ENCODE measurements at places on chromosomes 2 and 18.

DNA sequence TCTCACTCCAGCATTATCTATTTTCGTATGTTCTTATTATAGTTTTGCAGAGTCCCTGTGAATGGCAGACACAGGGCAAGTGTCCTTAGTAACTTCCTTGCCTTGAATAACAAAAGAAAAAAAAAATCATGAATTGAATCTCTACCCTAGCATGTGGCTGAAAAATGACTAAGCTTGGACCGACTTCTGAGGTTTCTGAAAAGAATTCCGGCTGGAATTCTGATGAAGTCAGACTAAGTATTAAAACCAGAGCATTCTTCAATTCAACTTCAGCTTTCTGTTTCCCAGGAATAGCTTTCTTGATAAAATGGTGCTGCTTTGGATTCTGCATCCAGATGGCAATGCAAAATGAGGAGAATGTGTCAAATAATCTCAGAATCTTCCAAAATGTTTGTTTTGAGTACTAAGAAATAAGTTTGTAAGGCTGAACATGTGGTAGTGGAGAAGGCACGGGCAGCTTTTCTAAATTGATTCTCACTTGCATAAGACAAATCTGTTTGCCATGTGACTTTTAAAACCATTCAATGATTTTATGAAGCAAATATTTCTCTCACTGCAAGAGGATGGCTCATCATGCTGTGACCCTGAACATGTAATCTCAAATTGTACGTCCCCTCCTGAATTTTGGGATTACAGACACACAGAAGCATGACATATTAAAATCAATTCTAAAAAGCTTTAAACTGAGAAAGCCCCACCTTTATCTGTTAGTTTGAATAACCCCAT, 1462.8 kb upstream of the LRRTM1 start:
- DNase-seq = no peak

- DNase-seq = no peak
Measured at GRCh38 chr2:238388794-238389193, 37.9 kb upstream of the ASB1 start.

DNA sequence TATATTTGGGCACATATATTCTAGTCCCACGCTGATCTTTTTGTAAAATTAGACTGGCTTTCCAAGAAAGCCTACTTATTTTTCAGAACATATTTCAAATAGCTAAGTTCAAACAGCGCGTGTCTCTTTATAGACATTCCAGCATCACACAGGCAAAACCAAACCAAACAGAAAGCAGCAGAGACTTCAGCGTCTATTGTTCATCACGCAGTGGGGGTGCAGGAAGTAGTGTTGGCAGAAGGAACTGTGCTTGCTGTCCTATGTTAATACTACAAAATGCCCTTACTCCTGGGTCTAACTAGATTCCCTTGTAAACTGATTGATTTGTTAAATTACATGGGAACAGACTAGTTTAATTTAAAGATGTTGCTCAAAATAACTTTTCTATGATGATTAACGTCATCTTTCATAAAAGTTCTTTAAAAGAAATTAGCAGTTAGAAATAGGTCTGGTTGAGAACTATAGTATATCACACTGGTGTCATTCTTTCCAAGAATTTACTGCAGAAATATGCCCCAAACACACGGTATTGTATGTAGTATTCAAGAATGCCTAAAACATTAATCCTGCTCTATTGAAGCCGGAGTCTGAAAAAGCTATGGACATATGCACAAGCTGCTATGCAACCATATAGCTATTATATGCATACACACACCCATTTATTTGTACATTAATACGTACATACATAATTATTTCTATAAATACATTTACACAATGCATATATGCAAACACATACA, 436.3 kb downstream of the CBLN2 start:
- no peak for DNase-seq

DNA sequence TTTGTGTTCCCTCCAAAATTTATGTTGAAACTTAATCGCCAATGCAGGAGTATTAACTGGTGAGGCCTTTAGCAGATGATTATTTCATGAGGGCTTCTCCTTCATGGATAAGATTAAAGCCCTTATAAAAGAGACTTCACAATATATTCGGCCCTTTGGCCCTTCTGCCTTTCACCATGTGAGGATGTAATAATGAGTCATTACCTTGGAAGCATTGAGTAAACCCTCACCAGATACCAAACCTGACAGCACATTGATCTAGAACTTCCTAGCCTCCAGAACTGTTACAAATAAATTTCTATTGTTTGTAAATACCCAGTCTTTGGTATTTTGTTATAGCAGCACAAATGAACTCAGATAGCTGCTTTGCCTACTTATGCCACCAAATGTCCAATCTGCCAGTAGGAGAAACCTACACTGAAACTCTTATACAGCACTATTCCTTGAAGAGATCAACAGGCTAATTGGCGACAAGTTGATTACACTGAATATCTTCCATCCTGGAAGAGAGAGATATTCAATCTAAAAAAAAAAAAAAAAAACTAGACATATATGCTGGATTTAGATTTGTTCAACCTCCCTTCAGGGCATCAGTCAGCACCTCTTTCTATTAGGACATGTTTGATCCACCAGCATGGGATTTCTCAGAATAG, 125.9 kb upstream of the COL5A2 start:
- no peak for DNase-seq

GRCh38 chr2:189521699-189522434, 58.7 kb downstream of the SLC40A1 start:
- DNase-seq = no peak

GRCh38 chr2:38037757-38038621, 38.0 kb downstream of the CYP1B1 start:
- no peak for DNase-seq

- DNase-seq = no peak
Measured at GRCh38 chr2:75533135-75533534, 27.6 kb downstream of the EVA1A start.

DNA sequence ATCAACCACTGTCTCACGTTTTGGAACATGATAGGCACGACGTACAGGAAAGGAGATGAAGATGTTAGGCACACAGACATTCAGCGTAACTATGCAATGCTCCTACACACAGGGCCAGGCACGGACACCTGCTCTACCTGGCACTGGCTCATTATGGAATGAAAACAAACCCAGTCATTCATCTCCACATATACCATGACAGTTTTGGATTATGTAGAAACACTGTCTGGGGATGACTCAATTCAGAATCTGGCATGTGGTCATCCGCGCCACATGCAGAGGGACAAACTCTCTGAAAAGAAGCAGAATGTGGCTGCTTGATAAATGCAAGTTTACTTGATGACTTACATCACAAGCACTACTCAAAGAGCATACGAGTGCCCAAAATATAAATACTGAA, 29.5 kb upstream of the NFU1 start:
- DNase-seq = no peak

- no peak for DNase-seq
Measured at GRCh38 chr2:109123586-109124201, 5.3 kb upstream of the SH3RF3 start.

- DNase-seq = no peak
Measured at GRCh38 chr2:143764261-143764660, 635.0 kb downstream of the ARHGAP15 start.

- no peak for DNase-seq
Measured at GRCh38 chr18:55510809-55511208, 77.2 kb downstream of the TCF4 start.

DNA sequence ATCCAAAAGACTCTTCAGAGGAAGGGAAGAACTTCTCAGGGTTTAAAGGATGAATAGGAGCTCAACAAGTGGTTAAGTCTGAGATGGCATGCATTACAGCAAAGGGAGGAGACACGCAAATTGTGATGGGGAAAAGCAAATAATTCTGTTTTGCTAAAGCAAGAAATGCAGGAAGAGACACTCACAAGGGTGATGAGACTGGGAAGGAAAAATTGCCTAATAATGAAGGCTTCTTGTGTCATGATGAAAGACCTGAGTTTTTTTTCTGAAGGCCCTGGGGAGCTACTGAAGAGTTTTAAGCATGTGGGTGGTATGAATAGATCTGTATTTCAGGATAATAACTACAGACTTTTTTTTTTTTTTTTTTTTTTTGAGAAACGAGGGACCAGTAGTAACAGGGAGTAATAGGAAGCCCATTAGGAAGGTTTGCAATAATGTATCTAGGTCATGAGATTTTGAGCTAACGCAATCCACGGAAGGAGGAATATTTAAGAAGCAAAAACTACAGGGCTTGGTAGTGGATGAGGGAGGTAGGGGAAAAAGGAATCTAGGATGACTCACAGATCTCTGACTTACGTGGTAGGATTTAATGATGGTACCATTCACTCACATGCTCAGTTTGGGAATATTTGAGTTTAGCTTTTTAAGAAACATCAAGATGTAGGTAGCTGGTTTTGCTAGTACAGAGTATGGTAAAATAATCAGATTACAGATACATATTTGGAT, 16.0 kb upstream of the SERPINB3 start:
- DNase-seq = no peak

GRCh38 chr18:47932603-47933002, 2.1 kb upstream of the SMAD2 start:
- no peak for DNase-seq

GRCh38 chr2:30321466-30321865, 90.1 kb downstream of the LBH start:
- DNase-seq = no peak

DNA sequence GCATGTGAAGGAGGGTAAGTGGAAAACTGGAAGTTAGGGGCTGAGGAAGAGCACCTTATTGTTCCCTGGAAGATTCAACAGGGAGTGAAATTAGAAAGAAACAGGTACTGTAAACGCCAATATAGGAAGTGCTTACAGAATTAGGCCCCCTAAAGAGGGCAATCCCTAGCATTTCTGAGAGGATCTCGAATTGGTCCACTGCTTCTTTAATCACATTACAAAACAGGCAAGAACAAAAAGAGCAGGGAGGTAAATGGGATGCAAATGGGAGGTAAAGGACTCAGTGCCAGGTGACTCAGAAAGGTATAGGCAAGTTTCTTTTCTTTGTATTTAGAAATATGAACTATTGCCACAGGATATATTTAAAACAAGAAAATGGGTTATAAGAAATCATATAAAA, 116.4 kb upstream of the FANCL start:
- DNase-seq = no peak

DNA sequence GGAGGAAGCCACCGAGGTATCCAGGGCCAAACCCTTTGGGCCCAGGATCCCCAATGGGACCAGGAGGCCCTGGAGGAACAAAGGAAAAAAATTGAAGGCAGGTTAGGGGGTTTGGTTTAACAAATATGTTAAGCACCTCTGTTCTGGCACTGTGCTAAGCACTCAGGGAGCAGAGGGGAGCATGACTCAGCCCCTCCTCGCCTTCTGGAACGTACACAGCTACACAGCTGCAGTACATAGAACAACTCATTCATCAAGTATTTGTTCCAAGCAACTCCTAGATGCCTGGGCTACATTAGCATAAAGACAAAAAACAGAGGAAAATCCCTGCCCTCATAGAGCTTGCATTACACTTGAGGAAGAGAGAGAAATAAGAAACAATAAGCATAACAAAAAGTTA, 153.6 kb downstream of the COL4A4 start:
- DNase-seq = no peak

GRCh38 chr2:207226671-207227061, 60.9 kb upstream of the KLF7 start:
- no peak for DNase-seq

GRCh38 chr18:58497845-58498244, 131.0 kb downstream of the ALPK2 start:
- DNase-seq = no peak

- no peak for DNase-seq
Measured at GRCh38 chr2:158125756-158126498, 24.3 kb downstream of the UPP2 start.

DNA sequence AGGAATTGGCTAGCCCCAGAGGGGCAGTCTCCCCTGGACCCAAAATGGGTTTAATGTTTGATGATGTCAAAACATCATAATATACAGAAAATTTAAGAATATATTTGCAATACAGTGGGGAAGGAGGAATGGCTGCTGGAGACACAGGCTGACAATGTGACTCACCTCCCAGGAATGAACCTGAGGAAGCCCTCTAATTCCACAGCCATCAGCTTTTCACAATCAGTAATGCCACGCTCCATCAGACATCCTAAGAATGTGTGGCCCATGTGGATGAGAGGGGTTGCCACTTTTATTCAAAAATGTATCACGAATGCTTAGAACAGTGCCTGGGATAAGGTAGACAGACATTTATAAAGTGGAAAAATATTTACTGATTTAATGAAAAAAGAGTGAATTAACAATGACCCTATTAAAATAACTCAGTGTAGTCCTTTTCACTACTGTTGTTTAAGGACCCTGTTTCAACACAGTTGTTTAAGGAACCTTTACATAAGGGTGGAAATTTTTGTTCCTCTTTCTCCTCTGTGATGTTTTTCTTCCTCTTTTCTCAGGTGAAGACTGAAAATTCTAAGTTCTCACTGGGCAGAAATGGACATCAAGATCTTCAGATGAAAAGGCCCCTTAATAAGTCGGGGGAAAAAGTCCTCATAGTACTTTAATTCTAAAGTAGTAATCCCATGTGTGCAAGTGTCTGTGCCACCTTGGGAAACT, 17.5 kb upstream of the TMEM163 start:
- DNase-seq = no peak

DNA sequence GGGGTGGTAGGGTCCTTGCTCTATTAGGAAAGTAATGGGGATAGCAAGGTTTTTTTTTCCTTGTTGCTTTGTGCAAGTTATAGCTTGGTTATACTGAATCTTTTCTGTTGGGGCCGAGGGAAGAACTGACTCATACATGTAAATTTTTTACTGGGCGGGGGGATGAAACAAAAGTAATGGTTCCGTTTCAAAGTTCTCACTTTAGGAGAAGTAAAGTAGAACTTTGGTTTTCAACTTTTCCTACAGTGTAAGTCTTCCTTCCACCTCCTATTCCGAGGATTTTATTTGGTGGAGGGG, 1.1 kb downstream of the AFTPH start:
- DNase-seq = no peak

- DNase-seq = no peak
Measured at GRCh38 chr2:234355021-234355720, 141.7 kb downstream of the ARL4C start.

DNA sequence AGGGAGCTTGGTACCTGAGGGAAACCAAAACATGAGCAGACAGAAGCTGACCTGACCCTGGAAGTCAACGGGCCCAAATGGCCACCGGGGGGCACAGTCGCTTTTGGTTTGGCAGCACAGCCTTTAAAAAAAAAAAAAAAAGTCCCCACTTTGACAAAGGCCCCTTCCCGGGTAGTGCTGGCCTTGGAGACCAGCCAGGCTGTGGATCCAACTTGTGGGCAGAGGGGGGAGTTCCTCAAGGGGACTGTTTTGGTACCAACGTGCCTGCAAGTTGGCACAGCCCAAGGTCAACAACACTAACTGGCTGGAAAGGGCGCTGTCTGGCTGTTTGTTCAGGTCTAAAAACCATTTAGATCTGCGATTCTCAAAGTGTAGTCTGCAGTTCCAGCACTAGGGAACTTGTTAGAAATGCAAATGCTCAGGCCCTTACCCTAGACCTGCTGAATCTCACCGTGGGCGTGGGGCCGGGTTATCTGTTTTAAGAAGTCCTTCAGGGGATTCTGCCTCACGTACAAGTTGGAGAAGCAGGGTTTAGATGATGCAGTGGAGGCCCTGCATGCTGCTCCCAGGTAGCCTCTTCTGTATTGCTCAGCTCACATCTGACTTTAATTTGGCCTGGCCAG, 83.0 kb downstream of the LPIN1 start:
- no peak for DNase-seq

Data from cortex of kidney (tissue), 1 donor.